Hematopoietic multipotent progenitor cell treated with erythropoietin and hydrocortisone succinate and interleukin-3 and kit ligand, for 4 days (in vitro differentiated cells): ENCODE measurements at places on chromosomes 13 and 19.

DNA sequence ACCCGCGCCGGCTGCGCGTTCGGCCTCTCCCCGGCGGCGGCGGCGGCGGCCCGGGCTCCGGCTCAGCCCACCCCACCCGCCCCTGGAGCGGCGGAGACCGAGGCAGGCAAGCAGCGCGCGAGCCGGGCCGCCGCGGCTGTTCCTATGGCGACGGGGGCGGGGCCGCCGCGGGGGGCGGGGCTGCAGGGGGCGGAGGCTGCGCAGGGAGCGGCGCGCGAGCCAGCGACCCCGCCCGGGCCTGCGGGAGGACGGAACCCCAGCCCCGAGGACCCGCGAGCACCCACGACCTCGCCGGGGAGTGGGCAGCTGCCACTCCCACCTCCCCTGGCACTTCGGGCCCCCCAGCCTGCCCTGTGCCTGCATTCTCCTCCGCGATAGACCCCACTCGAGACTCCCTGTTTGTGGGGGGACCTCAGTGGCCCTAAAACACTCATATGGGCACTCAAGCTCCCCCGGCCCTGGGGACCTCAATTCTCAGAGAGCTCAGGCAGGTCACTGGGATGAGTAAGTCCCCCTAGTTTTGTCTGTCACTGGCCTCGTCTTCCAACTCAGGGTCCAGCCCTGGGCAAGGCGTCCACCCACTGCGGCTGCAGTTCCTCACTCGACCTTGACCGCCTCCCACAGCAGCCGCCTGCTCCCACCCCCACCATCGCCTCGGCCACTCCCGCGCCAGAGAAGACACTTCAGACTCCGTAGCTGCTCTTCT is at the start of gene CTXN1:
Gene CTXN1 (minus strand): TSS at position 115 of the 706 bp plus-strand sequence. CDS start 597 bp downstream, outside the sequence.
- peak; percentile 78 for DNase-seq

DNA sequence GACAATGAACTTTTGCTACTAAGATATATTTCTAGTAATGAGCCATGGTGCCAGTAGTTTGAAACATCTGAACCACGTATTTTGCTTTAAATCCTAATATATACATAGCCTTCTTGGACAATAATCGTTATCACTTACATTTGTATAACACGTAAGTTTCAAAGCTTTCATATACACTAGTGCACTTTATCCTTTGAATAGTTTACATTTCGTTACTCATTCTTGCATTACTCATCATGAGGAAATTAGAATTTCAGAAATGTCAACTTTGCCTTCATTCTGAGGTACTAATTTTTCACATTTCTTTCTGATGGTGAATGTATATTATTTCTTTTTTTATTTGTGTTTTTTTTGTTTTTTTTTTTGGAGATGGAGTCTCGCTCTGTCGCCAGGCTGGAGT is 5.8 kb downstream of the KBTBD7 start:
- DNase-seq, result no peak

DNA sequence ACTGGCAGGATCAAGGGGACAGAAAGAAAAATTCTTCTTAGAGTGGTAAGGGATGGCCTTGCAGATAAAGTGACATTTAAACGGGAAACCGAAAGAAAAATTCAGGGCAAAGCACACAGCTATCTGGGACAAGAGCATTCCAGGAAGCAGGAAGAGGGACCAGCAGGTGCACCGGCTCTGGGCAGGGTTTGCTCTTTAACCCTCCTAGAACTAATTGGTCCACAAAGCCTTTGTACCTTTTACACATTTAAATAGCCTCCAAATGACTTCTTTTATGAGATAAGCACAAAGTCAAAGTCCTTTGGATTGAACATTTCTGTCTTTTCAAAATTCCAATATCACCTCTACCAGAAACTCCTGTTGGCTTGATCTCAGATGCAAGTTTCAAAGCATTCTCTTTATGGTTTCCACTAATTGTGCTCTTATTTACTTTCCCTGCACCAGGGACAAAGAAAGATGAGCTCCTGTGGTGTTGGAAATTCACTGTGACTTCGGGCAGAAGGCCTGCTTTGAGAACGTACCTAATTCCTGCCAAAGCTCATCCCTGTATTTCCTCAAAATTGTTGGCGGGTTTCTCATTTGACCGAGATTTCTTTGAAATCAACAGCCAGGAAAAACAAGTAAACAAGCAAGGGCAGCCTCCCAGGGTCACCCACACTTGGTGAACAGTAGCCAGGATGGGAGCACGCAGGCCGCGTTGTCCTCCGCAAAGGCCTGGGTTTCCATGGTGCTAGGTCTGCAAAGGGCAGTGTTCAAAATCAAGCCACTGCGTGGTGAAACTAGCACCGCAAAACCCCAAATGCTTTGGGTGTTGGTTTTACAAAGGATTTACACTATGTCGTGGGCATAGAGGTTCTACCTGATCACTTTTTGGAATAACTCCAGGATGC is 98.6 kb downstream of the IRS2 start:
- DNase-seq, result no peak

DNA sequence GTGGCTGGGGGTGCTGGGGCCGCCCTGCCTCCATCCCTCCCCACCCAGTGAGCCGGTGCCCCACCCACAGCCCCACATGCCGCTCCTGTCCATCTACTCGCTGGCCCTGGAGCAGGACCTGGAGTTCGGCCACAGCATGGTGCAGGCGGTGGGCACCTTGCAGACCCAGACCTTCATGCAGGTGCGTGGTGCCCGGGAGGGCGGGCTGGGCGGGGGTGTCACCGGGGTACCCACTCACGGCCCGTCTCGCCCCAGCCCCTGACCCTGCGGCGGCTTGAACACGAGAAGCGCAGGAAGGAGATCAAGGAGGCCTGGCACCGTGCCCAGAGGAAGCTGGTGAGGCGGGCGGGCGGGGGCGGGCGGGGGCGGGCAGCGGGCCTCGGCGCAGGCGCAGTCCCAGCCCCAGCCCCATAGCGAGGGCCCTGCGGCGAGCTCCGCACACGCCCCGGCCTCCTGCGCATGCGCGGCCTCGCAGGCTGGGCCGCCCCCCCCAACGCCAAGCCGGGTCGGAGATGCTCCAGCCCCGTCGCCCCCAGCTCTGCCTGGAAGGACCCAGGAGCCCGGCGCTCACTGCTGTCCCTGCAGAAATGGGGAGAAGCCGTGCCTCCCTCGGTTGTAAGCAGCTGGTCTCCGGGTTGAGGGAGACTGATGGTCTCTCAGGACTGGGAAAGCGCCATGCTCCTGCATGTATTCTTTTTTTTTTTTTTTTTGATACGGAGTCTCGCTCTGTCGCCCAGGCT is 7.7 kb downstream of the ARHGAP45 start:
- peak; percentile 97 for DNase-seq

DNA sequence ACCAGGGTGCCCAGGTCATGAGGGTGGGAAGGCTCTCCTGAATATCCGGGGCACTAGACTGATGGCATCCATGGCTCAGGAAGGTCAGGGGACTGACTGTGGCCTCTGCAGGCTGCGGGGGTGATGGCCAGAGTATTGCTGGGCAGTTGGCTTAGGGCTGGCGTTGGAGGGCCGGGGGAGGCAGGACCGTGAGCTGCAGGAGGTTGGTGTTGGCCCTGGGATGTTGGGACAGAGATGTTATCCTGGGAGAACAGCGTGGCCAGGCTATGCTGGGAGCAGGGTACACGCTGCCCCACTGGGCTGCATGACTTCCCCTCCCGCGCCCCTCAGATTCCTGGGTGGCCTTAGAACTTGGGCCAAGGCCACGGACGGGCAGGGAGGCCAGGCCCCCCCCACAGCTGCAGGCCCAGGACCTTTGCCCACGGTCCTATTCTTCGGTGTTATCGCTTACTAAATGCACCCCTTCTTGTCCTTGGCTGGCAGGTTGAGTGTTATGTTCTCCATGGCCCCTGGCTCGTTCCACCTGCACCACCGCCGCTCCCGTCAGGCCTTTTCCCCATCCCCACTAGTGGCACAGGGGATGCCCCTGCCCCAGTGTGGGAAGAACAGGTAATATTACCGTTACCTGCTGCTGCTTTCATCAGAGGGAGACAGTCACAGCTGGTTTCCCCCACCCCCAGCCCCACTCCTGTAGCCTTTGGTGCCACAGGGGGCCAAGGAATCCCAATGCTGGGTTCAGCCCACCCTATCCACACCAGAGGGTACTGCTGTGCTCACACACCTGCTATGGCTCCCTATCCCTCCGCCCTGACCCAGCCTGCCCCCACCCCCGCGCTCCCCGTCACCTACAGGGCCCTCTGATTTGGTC is 3.2 kb upstream of the ISYNA1 start:
- DNase-seq, result no peak

GRCh38 chr19:40806423-40807146 is 7.6 kb downstream of the EGLN2 start:
- peak; percentile 91 for DNase-seq

DNA sequence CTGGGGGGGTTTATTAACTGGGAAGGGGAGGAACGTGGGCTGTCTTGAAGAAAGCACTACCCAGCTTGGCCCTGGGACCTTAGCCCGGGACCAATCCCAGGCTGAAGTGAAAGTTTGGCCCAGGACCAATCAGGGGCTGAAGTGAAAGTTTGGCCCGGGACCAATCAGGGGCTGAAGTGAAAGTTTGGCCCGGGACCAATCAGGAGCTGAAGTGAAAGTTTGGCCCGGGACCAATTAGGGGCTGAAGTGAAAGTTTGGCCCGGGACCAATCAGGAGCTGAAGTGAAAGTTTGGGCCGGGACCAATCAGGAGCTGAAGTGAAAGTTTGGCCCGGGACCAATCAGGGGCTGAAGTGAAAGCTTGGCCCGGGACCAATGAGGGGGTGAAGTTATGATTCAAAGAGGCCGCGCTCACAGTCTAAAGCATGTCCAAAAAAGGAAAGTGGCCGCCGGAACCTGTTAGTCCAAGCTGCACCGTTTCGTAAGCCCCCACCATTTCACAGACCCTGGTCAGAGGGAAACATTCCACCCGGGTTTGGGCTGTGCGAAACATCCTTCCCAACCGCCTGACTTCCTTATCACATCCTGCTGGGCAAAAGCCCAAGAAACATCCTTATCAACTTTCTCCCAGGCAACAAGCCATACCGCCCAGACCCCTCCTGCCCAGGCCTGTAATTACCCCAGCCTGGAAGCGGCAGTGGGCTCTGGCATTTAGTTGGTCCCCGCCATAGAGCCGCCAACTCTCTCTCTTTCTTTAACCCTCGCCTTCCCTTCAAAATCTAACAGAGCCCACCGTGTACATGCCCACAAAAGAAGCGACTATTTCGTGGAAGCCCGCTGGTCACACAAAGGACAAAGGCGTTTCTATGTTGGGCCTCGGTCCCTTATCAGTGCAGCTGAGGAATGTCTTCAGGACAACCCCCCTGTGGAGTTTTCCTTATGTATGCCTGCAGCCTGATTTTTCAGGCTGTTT is 1.1 kb downstream of the ZNF850 start:
- peak; percentile 94 for DNase-seq

DNA sequence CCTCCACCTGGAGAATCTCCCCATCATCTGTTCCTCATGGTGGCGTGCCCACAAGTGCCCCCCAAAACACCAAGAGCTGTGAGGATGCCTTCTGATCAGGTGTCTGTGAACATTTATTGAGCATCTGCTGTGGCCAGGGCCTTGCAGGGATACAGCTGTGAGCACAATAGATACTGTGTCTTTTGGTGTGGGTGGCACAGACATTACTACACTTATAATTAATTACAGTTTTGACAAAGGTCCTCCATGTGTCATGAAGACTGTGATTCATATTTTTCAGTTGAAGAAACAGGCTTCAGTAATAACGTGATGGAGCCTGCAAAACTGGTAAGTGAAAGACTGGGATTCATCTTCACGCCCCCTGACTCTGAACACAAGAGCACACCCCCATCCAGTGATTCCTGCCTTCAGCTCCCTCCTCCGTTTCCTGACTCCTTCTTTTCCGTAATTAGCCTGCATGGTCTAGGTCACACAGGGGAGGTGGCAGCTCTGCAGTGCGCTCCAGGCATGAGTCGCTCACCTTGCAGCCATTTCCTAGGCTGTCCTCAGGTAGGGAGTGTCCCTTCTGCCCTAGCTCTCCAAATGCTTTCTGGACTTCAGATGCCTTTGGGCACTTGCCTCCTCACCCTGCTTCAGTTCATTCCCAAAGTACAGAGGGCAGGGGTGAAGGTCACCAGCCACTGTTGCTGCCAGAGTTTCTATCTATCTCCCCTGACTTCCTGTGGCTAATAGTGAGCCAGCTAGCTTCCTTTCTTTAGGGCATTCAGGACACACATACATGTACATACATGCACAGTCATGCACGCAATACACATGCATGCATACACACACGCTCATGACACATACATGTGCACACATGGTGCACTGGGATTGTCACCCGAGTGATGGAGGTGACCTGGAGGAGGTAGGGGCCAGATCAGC is 66.5 kb downstream of the SIAH3 start:
- no peak for DNase-seq
